ENCODE measurements at places on chromosomes 5 and 9.

- DNase-seq = no peak
Measured at GRCh38 chr5:60497706-60498500, 202.1 kb downstream of the DEPDC1B start.

DNA sequence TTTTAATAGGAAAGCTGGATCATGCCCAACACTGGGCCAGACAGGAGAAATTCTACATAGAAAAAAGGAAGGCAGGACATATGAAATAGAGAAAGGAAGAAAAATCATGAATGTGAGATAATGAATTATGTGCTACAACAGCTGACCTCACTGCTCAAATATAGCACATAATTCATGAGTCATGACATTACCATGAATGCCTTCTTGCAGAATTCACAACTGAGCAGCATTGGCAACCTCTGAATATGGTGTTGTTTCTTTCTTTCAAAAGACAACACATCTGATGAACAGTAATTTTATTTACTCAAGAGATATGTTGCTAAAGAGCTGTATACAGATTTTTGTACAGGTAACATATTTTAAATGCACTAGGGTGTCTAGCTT, 34.4 kb downstream of the APBA1 start:
- DNase-seq = no peak

DNA sequence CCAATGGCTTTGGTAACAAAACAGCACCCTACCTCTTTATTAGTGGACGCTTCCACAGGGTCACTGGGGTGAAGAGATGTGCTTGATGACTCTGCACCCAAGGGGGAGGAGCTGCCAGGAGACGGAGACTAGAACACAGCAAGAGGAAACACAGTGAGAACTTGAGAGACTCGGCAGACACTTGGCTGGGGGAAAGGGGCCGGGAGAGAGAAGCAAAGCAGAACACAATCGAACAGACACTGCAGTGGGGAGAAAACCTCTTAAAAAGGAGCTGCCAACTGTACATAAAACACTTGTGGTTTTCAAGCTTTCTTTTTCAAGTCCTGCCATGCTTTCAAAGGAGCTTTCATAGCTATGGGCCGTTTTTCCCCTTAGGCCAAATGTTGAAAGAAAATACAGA, 151.0 kb downstream of the ENTREP1 start:
- no peak for DNase-seq

DNA sequence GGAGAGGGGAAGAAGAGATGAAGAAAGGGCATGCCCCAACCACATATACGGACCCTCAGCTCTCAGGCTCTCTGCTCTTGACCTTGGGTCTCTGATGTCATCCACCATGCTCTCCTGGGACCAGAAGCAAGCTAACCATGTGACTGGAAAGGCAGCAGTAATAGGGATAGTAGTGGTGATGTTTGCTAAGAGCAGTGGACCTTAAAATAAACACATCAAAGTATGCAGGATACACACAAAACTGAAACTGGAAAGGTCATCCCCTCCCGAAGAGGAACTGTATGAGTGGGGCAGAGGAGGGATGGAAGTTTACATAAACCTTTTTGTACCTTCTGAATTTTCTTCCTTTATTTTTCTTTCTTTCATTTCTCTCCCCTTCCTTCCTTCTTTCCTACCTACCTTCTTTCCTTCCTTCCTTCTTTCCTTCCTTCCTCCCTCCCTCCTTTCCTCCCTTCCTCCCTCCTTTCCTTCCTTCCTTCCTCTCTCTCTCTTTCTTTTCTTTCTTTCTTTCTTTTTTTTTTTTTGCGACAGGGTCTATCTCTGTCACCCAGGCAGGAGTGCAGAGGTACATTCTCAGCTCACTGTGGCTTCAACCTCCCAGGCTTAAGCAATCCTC, 8.1 kb upstream of the PTPN3 start:
- DNase-seq = no peak

DNA sequence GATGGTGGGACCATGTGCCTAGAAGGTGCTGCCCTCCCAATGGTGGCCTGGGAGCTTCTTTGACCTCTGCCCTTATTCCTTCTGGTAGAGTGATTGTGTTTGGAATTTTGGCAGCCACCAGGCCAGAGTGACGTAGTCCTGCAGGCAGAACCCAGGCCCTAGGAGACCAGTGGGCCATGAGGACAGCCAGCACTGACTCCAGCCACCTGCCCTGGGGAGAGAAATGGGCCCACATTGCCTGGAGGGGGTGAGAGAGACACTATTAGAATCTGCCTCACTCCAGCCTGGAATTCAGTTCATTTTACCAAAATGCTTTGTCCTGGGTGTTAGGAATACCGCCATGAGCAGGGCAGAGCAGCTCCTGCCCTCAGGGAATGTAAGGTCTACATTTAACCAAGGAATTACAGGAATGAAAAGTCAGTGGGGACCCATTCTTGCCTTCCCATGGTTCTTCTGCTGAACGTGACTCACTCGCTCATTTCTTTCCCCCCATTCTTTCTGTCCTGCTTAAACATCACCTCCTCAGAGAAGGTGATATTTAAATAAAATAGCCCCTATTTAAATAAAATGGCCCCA, 5.5 kb upstream of the COL27A1 start:
- DNase-seq = no peak

- DNase-seq = no peak
Measured at GRCh38 chr9:4226331-4227250, 73.3 kb downstream of the GLIS3 start.

DNA sequence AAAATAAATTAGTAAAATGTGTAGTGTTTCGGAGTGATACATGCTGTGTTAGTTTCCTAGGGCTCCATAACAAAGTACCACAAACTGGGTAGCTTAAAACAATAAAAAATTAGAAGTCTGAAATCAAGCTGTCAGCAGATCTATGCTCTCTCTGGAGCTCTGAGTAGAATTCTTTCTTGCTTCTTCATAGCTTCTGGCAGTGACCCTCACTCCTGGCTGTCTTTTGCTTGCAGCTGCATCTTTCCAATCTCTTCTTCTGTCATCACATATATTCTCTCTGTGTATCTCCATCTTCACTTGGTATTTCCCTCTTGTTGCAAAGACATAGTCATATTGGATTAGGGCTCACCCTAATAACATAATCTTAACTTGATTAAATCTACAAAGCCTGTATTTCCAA, 37.6 kb upstream of the PLCXD3 start:
- no peak for DNase-seq

- DNase-seq = no peak
Measured at GRCh38 chr5:149638546-149639241, 57.4 kb downstream of the ARHGEF37 start.

DNA sequence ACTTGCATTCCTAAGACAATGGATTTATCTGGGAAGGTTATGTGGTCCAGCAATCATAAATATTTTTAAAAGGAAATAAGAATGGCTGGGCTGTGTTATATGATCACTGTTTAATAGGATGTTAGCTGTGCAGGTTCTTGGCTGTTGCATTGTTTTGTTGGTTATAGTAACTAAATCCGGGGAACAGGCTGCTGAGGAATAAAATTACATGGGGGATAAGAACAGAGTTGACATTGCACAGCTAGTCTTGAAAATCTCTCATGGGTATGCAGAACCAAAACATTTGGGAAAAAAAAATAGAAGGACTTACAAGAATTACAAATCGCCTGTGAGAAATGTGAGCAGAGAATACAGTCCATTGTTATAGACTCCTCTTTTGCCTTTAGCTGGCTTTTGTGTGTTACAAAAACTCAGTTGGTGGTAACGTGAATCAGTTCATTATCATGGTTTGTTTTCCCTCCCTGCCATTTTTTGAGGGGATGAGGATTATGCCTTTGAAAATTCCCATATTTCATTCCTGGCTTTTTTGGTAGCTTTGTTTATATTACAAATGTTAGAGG, 375.3 kb upstream of the DAB2 start:
- no peak for DNase-seq

DNA sequence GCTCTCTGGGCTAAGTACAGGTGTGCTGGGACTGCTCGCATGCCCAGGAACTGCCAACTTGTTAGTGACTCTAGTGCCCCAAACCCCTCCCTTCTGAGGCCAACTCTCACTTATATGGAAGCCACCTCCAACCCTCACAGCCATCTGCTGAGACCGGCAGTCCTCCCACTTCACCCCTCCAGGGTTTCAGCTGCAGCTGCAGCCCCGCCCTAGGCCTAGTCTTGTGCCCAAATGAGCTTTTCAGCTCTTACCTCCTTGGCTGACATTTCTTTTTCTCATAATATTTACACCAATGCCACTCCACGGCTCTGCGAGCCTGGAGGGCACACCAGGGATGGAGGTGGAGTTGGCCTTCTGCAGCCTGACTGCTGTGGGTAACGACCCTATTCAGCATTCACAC, 166.6 kb downstream of the ROR2 start:
- no peak for DNase-seq

GRCh38 chr5:8458038-8458383, 589.1 kb downstream of the MTRR start:
- DNase-seq = no peak

DNA sequence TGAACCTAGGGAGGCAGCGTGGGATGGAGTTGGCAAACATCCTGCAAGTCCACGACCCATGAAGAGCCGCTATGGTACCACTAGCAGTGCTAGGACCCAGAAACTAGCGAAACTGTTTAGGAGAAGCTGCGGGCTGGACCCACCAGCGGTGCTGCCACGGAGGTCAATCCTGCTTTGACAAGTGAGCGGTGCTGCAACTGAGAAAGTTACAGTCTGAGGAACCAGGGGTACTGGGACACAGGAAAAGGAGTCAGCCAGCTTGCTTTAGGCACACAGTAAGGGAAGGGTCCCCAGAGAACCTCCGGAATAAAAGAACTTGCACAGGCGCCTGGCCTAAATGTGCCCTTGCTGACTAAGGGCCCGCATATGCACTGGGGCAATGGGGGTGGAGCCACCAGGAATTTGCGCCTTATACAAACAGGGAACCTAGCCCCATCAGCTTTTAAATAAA, 23.6 kb upstream of the ANXA2R start:
- DNase-seq = no peak

DNA sequence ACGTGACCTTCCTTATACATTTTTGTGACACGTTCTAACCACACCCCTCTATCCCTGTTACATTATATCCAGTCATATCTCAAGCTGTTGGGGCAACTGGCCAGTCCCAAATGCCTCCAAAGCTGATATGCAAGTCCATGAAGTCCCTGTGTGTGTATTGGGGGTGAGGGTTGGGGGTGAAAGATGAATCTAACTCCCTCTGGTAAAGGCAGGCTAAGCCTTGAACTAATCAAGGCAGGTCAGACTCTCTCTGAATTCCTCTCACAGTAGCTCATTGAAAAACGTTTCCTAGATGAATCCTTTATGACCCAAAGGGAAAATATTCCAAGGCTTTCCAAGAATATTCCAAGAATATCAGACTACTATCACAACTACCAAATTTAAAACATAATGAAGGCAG, 174.4 kb downstream of the MUSK start:
- no peak for DNase-seq

DNA sequence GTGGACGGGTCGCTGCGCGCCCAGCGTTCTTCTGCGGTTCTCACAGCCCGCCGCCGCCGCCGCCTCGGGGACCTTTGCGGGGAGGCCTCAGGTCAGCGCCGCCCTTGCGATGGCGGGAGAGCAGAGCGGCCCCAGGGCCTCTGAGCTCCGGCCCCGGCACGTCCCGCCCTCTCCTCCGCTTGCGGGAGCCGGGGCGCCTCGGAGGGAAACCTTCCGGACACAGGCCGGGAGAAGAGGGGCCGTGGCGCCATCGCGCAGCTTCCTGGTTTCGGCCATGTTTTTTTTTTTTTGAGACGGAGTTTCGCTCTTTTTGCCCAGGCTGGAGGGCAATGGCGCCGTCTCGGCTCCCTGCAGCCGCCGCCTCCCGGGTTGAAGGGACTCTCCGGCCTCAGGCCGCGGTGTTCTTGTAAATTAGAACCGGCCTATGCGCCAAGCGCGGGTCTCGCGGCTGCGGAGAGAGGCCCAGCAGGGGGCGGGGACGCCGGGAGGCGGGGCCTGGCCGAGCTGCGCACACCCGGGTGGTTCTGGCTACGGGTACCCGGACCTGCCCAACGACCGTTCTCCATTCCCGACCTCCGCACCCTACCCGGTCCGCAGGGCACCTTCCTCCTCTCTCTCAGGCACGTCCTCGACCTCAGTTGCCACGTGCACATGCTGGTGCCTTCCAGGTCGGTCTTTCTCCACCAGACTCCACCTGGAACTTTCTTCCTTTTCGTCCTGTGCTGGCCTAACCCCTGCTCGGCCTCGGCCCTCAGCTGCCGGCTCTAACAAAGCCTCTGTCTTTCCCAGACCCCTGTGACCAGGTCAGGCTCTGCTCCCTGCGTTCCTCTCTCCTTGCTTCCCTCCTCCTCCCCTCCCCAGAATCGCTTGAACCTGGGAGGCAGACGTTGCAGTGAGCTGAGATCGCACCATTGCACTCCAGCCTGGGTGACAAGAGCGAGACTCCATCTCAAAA, 28.8 kb upstream of the MGAT1 start:
- DNase-seq = no peak

- DNase-seq = no peak
Measured at GRCh38 chr5:142697356-142698255, 11.7 kb upstream of the FGF1 start.

- DNase-seq = no peak
Measured at GRCh38 chr9:76962732-76963131, 56.7 kb upstream of the FOXB2 start.

- DNase-seq = no peak
Measured at GRCh38 chr5:140150201-140150600, 24.5 kb downstream of the IGIP start.

DNA sequence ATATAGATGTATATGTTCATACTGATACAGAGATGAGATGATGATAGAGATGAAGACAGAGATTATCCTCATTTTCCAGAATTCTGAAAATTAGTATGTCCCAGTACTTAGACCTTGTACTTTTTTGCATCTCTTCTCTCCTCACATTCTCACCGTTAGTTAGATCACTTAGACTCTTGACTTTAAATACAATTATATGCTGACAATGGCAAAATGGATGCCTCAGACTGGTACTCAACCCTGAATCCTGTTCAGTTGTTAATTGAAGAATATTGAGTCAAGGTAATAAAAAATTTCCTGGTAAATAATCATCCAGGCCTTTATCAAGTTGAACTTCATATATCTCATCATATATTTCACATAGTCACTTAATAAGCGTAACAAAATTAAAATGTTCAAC, 505.4 kb downstream of the EFNA5 start:
- DNase-seq = no peak

DNA sequence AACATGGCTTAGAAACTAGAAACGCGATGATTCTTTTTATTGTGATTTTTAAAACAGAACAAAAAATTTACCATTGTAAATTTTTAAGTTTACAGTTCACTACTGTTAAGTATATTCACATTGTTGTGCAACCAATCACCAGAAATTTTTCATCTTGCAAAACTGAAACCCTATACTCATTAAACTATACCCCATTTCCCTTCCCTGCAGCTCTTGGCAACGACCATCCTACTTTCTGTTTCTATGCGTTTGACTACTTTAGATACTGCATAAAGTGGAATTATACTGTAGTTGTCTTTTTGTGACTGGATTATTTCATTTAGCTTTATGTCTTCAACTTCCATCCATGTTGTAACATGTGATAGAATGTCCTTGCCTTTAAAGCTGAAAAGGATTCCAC, 52.5 kb downstream of the SPOCK1 start:
- no peak for DNase-seq

DNA sequence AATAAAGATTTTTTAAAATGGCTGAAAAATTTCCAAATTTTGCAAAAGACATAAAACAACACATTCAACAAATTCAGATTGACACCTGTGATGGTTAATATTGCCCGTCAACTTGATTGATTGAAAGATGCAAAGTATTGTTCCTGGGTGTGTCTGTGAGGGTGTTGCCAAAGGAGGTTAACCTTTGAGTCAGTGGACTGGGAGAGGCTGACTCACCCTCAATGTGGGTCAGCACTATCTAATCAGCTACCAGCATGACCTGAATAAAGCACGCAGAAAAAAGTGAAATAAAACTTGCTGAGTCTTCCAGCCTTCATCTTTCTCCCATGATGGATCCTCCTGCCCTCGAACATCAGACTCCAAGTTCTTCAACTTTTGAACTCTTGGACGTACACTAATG, 868.0 kb upstream of the CTNND2 start:
- no peak for DNase-seq

All from kidney epithelial cell (primary cell).